Activated CD4-positive, alpha-beta T cell treated with anti-CD3 and anti-CD28 coated beads, Interleukin-2, amount 50 U/mL, for 1 hour (primary cell): ENCODE measurements at places on chromosomes 6 and 20.

DNA sequence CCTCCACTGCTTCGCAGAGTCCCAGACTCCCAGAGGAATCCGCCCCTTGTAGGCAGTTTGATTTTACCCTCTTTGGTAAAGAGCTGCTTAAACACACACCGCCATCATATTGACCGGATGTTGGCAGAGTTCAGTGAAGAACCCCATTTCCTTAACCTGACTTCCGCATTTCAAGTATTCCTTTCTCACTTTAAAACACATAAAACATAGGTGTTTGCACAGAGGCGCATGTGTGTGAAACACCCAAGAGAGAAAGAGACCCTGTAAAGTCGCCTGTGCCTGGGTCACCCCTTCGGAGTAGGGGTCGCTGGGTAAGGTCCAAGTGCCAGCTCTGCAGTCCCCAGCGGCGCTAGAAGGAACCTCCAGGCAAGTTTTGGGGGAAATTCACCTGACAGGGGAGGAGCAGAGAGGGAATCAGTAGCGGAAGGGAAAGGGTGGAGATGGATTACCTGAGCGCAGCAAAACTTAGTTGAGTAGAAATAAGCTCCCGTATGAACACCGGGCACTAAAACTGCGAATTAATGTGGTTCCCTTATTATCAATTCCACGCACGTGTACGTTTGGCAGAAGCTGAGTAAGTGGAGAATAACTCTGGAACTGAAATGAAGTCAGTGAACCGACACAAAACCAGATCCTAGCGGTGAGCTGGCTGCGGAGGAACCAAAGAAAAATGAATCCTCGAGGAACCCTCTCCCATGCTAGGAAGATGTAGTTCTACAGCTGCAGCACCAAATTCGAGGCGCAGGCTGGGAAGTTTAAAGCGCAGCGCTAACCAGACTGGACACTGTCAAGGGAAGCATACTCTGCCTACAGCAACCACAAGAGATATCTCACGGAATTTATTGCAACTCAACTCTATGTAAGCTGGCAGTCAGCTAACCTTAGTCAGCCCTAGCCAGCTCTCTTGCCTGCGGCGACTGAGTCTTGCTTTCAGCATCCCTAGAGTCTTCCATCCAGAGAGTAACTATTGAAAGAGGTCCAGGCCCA, 3.5 kb upstream of the HTR1B start:
- no peak for DNase-seq

- DNase-seq: no peak
These were observed 9.9 kb downstream of the PROCR start for GRCh38 chr20:35181731-35182130.

GRCh38 chr20:25389401-25389857, 1.2 kb downstream of the ABHD12 start:
- DNase-seq: no peak

GRCh38 chr20:39298121-39298520, 336.0 kb downstream of the DHX35 start:
- DNase-seq: no peak

GRCh38 chr20:57892471-57892870, 182.7 kb upstream of the PMEPA1 start:
- DNase-seq: no peak

DNA sequence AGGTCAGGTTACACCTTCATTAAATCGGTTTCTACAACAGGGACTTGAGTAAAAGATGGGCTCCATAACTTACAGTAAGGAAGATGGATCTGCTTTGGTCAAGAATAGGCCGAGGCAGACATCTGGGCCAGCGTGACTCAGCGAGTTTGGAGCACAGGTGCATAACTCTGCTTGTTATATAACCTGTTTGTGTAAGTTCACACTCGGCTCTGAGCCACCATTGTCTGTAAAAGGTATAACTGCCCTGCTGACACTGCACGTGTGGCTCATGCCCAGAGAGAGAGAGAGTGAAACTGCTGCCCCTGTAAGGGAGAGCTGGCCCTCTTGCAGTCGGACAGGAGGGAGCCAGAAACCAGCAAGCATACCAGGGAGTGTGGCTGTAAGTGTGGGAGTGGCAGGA, 737.9 kb upstream of the SLC35B3 start:
- no peak for DNase-seq

DNA sequence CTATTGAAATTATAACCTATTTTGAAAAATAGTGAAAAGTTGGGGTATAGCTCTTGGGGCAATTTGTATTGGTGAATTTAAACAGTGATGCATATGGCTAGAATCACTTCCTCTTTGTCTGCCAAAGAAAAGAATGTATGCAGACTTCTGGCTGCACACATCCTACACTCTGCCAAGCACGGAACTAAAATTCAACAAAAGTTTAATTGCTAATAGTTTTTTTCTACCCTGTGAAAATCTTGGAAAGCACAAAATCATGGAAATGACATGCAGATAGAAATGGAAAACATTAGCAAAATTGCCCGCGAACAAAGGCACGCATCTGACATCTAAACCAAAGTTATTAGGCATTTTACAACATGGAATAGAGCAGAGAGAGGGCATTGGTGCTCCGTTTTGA, 106.4 kb upstream of the PDE10A start:
- DNase-seq: no peak

- DNase-seq: no peak
These were observed 298.8 kb downstream of the FOXA2 start for GRCh38 chr20:22285555-22285954.

DNA sequence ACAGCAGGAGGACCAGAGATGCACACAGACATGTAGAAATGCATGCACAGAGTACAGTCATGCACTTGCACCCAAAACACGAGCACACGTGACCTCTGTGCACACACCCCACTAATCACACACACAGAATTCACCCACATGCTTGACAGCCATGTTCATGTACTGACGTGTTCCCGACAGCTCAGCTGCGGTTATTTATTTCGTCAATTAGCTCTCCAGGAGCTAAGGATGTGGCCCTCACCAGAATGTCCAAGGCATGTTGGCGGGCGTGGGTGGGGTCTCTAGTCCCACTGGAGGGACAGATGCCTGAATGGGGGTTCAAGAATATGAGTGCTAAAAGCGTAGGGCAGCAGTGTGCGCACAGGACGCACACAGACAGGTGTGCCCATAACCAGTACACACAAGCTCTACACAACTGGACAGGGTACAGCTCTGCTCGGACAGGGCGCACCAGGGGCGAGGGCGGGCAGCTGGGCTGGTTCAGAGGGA, 571 bp upstream of the PRPF6 start:
- DNase-seq: no peak

GRCh38 chr6:31775184-31775583, 1.9 kb downstream of the VWA7 start:
- no peak for DNase-seq

DNA sequence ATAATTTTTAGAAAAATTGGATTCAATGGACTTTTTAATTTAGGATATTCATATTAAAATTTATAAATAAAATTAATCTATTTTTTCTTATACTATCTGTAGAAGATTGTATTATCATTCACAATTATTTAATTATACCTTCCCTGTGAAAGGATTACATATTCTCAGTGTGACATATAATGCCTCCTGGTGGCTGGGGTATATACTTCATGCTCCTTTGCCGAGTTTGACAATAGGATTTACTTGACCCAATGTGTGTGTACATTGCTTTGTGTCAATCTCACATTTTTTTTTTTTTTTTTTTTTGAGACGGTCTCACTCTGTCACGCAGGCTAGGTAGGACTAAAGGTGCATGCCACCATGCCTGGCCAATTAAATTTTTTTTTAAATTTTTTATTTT, 230.0 kb upstream of the CHD6 start:
- DNase-seq: no peak

- DNase-seq: no peak
These were observed 102.2 kb downstream of the NRN1 start for GRCh38 chr6:5904532-5904931.

DNA sequence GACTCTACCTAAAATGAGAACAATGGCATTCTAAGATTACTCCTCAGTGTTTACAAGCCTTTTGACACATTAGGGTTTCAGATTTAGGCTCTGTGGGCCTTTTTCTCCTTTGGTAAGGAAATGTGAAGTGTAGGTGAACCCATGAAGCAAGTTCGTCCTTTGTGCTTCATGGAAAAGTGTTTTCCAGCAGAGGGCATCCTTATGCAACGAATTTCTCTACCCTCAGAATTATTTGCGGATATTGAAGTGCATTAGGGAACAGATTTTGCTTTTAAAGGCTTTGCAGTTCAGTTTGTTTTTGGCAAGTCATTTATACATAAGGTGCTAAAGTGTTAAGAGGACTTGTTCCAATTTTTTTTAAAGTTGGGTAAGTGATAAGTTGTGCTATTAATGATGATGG, 55.7 kb upstream of the FERMT1 start:
- no peak for DNase-seq

DNA sequence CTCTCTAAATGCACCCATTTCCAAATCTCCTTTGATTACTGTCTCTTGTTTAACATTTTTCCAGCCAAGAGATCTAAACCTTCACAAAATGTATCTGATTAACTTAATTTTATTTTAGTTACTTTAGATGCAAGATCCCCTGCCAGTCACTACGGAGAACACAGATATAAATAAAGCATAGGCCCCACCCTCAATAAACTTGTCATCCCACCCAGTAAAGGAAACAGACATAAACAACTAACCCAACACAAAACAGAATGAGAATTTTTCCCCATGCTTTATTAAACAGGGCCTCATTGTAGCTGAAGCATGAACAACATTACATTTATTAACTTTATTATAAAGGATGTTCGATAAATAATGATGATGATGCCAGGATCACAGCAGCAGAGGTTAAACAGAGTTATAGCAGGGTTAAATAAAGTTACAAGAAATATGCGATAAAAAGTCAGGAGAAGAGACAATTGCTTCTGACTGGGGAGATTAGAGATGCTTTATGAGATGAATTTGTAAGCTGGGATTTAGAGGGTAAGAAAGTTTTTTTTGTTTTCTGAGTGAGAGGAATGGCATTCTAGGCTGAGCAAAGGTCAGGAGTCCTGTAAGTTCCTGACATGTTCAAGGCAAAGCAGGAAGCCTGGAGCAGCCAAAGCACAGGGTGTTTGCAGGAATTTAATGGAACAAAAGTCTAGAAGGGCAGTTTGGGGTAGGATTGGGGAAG, 41.1 kb downstream of the TFAP2A start:
- DNase-seq: no peak

DNA sequence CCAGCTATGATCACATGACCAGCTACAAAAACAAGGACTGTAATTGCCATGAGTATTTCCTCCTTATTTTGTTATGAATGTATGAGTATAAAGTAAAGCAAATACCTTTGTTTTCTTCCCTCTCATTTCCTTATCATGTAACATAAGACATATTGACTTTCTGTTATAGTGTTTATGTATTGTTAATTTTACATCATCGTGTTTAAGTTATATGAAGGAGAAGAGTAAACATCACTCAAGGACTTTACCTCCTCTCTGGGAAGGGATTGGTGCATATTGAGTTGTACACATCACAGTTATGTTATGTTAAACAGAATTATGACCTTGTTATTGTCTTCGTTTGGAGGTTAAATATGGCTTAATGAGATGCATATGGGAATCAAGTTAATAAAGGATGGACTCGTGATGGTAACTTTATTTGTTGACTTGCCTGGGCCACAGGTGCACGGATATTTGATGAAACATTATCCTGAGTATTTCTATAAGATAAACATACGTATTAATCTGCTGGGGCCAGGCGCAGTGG, 57.3 kb upstream of the CNKSR3 start:
- no peak for DNase-seq

DNA sequence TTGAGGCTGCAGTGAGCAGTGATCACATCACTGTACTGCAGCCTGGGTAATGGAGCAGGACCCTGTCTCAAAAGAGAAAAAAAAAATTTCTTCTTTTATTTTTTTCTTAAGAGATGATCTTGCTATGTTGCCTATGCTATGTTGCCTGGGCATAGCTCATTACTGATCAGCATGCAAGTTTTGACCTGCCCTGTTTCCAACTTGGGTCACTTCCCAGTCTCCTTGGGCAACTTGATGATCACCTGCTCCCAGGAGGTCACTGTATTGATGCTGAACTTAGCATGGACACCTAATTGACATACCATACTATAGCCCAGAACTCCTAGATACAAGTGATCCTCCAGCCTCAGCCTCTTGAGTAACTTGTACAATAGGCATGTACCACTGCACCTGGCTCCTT, 30.7 kb upstream of the NANP start:
- no peak for DNase-seq

GRCh38 chr6:127592964-127593363, 16.0 kb downstream of the C6orf58 start:
- no peak for DNase-seq

DNA sequence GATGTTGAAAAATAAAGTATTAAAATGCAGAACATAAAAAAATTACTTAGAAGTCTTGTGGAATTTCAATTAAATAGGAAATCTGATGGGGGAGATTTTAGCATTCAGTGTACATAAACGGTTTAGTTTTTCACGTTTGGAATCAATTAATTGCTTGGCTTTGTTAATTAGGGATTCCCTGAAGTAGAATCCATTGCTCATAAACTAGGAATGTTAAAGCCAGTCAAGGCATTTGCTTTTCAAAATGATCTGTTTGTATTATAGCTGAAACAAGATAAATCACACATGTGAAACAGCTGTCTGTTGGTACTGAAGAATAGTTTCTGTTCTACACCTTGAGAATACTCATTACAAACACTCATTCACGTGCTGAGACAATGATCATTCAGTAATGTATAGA, 297.9 kb downstream of the TBC1D7 start:
- no peak for DNase-seq
